ENCODE measurements at places on chromosomes 3 and 15. TPM values are rescaled to one million over a fixed set of nuclear protein-coding genes. Genes with fewer than 3 reads are reported as not detected.
A peak's percentile ranks its signal among the peaks of the same experiment; 100 is the strongest.

DNA sequence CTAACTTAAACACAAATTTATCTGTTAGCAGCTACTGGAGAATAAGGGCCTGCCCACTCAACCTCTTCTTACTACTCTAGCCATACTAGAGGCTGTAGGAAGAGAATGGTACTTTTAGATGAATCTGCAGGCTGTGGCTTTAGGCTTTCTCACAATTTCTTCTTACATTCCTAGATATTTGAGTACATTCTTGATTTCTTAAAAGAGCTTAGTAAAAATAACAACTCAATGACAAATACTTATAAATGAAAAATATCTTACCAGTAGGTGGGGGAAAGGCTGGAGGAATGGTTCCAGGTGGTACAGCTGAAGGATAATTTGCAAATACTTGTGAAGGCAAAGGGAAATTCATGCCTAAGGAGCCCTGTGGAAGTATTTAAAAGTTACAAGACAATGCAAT, 92.9 kb upstream of the GK5 start:
- DNase-seq: no peak

GRCh38 chr3:84755860-84756259, 202.9 kb upstream of the CADM2 start:
- no peak for DNase-seq

DNA sequence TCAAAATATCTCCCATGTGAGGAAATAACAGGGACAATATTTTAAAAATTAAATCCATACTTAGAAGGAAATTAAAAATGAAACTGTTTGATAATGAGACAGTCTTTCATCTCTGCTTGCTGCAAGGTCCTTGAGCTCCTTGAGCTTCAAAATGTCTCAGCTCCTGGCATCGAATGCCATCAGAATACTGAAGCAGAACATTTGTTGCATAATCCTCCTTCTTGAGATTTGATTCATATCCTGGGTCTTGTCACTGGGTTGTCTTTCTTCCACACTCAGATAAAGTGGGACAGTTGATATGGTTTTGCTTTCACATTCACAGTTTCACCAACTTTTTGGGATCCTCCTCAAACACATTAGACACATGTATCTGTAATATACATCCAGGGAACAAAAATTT, 27.8 kb downstream of the COL8A1 start:
- no peak for DNase-seq

DNA sequence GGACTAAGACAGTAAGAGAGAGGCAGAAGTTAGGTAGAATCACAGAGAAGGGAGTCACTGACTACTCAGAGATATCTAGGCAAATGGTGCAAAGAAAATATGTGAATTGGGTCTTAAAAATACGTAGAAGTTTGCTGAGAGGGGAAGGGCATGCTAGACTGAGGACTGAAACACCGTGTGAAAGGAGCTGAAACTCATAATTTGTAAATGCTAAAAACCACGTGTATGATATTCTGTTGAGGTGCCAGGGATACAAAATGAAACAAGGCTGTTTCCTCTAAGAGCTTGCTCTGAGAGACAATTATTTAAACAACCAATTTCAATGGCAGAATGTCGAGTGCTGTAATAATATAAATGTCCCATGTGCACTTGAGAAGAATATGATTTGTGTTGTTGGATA, 47.2 kb downstream of the NCK1 start:
- DNase-seq: no peak

- DNase-seq: no peak
Observed at GRCh38 chr15:78635346-78635745, 5.7 kb downstream of the CHRNB4 start.

GRCh38 chr15:85749261-85750151, 45.2 kb downstream of the KLHL25 start:
- DNase-seq: peak; percentile 79

DNA sequence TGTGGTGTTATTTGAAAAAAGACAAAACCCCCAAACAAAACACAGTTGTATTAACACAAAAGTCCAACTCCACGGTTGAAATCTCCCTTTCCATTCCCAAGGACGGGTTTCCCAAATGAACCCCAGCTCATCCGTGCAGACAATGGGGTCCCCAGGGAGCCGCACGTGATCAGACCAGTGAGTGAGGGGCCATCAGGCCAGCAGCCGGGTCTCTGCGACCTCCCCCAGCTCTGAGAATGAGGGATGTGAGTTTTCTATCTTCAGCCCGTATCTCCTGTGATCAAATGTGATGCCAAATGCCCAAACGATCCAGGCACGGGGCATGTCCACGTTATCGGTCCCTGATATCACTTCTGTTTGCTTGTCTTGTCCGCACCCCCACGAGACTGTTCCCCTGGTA, 138.0 kb downstream of the OPA1 start:
- DNase-seq: no peak

Gene TMIE
- 1.00 TPM for total RNA-seq

GRCh38 chr3:69370156-69370883, 15.6 kb downstream of the FRMD4B start:
- peak; percentile 92 for DNase-seq

DNA sequence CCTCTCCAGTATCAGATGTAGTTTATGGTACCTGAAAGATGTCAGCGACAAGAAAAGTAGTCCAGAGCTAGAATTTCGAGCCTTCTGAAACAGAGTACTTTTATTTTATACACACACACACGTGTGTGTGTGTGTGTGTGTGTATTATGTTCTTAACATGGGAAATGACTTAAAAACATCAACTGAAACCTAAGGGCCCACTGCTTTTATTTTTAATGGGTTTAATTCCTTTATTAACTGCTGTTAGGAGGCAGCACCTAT, 1.9 kb downstream of the TCF12 start:
- DNase-seq: no peak

DNA sequence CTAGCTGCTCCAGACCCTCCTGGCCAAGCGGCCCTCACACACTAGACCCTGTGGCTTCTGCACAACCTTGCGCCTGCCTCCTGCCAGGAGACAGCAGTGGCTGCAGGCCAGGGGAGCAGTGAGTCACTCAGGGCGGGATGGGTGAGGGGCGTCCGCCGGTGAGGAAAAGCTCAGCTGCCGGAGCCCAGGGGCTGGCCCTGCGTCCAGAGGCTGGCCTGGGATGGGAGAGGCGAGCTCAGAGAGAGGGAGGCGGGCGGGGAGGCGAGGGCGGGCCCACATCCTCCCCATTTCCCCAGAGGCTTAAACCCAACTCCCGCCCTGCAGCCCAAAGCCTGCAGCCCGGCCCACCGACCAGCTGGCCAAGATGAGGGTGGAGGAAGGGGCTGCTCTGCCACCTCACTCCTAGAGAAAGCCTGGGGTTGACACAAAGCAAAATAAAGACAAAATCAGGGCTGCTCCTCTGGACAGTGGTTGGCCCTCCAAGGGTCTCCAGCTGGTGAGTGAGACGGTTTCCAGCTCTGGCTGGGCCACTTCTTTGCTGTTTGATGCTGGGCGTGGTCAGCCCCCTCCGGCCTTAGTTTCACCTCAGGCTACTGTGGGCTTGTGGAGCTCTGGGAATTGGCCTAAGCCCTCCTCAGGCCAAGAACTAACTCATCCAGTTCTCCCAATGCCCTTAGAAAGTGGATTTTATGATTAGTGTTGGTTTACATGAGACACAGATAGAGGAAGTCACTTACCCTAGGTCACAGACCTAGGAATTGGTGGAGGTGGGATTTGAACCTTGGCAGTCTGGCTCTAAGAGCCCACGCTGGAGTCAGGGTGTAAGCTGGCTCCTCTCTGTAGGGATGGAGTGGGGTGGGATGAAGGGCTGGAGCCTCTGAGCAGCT, 50.6 kb downstream of the IQSEC1 start:
- peak; percentile 88 for DNase-seq

Gene LMCD1
- 49.6 TPM for total RNA-seq
